Stimulated activated CD8-positive, alpha-beta memory T cell treated with anti-CD3 and anti-CD28 coated beads, Interleukin-7, amount 100 ng/mL, for 1 hour (primary cell): ENCODE measurements at places on chromosomes 16 and 17.

DNA sequence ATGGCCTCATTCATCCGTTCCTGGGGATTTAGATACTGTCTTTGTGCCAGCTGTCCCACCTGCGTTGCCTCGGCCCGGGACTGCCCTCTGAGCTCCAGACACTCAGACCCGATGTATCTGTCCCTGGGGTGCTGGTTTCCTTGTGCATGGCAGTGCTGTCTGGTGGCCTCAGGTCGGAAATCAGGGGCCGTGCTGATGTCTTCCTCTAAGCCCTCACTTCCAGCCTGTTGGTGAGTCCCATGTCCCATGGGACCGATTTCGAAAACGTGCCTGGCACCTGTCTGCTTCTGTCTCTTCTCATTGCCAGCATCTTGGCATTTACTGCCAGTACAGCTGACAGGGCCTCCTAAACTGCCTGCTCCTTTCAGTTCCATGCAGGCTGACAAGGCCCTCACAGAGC is 22.1 kb downstream of the NT5M start:
- no peak for DNase-seq

GRCh38 chr17:81427173-81428120 is 32.2 kb downstream of the BAHCC1 start:
- DNase-seq = no peak

- DNase-seq = no peak
Observed at GRCh38 chr17:77506371-77506991, 365.7 kb downstream of the SEC14L1 start.

DNA sequence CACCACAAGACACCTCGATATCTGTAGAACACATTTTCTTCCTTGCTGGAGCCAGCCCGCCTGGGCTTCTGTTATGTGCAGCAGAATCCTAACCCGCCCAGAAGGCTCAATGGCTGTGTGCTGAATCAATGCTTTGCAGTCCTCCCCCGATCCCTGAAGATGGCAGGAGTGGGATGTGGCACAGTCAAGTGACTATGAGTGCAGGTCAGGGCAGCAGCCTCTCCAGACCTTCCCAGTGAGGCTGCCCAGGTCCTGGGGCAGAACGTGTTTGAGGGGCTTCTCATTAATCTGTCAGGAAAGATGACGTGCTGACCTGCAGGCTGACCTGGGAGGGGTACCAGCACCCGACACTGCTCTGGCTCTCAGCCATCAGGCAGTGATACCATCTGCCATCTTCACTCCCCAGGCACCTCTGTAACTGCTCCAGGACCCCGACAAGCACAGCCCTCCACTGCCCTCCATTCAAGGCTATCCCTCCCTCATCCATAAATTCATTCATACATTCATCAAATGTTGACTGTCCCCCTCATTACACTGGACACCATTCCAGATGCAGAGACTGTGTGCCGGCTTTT is 35.2 kb downstream of the LRRC75A start:
- DNase-seq = no peak

DNA sequence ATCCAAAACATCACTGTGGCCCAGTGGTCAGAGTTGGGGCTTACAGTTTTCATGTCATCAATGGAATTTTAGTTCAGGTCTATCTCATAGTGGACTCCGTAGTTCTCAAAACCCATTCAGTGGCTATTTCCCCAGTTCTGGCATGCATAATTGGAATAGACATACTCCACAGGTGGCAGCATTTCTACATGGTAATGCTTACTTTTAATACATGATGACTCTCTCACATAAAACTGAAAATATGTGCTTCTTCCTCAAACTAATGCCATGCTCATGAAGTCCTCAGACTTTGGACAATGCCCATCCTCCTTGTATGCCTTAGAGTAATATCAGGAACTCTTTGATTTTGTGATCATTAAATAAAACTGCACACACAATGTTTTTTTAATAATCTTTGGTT is 857.4 kb upstream of the GOT2 start:
- no peak for DNase-seq

DNA sequence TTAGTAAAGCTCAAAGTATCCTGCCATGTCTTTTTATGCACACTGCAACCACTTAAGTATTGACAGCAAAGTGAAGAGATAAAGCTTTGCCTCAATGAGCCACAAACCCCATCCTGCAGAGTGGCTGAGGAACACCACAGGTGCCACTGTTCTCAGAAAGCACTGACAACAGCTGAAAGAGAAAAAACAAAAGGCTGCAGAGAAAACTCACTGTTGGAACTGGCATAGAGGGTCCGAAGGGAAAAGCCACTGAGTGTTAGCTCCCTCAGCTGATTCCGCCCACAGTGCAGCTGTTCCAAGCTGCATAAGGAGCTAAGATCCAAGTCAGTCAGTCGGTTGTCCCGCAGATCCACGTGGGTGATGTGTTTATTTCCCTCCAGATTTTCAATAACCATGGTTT is 48.3 kb downstream of the PHLPP2 start:
- DNase-seq = no peak

GRCh38 chr17:79594271-79594670 is 16.6 kb downstream of the RBFOX3 start:
- DNase-seq = no peak

GRCh38 chr16:69796285-69797118 is 34.4 kb downstream of the WWP2 start:
- no peak for DNase-seq

GRCh38 chr16:65786916-65787315 is 579.6 kb upstream of the CDH5 start:
- DNase-seq = no peak

DNA sequence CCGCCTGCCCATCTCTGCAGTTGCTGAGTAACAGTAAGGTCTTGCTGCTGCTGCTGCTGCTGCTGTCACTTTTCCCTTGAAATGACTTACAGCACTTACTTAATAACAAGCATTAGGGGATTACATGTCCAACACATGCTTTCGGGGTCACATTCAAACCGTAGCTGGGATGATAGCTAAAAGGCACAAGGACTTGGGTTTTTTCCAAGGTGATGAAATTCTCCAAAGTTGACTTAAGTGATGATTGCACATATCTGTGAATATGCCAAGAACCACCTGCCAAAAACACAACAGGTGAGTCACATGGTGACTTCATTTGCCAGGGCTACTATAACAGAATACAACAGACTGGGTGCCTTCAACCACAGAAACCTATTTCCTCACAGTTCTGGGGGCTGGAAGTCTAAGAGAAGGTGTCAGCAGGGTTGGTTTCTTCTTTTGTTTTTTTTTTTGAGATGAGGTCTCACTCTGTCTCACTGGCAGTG is 121.9 kb upstream of the TNRC6C start:
- DNase-seq = no peak

GRCh38 chr17:71866095-71866494 is 254.7 kb upstream of the SOX9 start:
- no peak for DNase-seq

- DNase-seq = no peak
Observed at GRCh38 chr16:2836646-2837508, 6.8 kb downstream of the ZG16B start.

- no peak for DNase-seq
Observed at GRCh38 chr17:40175928-40176753, 1.1 kb upstream of the RAPGEFL1 start.

GRCh38 chr16:54375071-54375470 is 88.5 kb upstream of the IRX3 start:
- no peak for DNase-seq

DNA sequence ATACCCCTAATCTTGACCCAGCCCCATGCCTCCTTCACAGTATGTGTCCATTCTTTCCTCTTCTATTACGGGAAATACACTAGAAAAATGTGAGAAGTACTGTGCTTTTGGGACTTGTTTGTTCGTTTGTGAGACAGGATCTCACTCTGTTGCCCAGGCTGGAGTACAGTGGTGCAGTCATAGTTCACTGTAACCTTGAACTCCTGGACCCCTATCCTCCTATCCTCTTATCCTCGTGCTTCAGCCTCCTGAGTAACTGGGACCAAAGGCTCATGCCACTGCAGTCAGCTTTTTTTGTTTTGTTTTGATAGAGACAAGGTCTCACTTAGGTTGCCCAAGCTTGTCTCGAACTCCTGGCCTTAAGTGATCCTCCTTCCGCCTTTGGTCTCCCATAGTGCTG is 29.9 kb upstream of the RASL10B start:
- no peak for DNase-seq

GRCh38 chr17:82913304-82914043 is 73.7 kb upstream of the ZNF750 start:
- DNase-seq = no peak

DNA sequence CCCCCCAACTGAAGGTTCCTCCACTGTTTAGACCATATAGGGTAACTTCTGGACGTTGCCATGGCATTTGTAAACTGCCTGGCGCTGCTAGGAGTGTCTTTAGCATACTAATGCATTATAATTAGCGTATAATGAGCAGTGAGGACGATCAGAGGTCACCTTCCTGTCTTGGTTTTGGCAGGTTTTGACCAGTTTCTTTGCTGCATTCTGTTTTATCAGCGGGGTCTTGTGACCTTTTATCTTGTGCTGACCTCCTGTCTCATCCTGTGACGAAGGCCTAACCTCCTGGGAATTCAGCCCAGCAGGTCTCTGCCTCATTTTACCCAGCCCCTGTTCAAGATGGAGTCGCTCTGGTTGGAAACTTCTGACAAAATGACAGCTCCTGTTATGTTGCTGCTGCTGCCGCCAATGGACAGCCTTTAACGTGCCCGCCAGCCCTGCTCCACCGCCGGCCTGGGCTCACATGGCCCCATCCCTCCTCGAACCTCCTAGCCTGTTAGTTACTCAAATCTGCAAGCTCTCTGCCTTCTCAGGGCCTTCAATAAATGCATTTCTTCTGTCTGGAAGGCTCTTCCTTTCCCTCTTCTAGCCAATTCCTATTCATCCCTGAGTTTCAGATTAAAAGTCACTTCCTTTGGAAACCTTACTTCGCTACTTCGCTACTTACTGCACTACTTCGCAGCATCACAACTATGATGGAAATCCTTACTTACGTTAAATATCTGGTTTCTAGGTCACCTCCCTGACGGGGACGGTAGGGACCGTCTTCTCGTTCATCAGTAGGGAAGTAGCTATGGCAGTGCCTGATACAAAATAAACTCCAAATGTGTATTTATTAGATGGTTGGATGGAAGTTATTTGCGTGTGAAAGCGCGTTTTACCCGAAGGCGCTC is 640 bp upstream of the NAGLU start:
- no peak for DNase-seq

DNA sequence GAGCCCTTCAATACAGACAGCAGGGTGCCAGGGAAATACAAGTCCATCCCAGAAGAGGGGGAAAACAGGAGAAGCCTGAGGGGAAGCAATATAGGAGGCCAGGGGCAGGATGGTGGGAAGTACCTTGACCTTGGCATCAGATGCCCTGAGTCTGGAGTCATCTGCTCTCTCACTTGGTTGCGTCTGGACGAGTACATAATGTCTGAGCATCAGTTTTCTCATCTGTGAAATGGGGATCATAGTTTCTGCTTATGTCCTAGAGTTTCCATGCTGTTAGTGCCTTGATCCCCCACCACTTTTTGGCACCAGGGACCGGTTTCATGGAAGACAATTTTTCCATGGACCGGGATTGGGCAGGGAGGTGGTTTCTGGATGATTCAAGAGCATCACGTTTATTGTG is 2.3 kb downstream of the STAT5A start:
- DNase-seq = no peak

GRCh38 chr17:4549781-4550533 is 5.2 kb downstream of the MYBBP1A start:
- DNase-seq = no peak

GRCh38 chr16:61564716-61565115 is 471.5 kb downstream of the CDH8 start:
- DNase-seq = no peak

DNA sequence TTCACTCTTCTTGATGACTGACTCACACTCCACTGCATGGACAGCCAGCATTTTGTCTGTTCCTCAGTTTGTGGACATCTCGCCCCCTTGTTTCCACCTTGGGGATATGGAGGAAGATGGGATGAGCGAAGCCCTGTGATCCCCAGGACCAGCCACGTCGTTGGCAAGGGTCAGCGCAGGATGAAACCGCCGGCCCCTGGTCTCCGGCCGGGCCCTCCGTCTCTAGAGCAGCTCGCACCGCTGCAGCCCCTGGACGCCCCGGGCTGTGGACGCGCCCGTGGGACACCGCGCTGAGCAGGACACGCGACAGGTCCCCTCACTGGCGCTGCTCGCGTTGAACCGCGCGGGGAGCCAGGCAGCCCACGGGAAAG is 604 bp upstream of the ZC3H18 start:
- DNase-seq = no peak

GRCh38 chr17:81517009-81517338 is 4.4 kb upstream of the ACTG1 start:
- no peak for DNase-seq

GRCh38 chr17:31291820-31292219 is 5.2 kb downstream of the OMG start:
- DNase-seq = no peak

DNA sequence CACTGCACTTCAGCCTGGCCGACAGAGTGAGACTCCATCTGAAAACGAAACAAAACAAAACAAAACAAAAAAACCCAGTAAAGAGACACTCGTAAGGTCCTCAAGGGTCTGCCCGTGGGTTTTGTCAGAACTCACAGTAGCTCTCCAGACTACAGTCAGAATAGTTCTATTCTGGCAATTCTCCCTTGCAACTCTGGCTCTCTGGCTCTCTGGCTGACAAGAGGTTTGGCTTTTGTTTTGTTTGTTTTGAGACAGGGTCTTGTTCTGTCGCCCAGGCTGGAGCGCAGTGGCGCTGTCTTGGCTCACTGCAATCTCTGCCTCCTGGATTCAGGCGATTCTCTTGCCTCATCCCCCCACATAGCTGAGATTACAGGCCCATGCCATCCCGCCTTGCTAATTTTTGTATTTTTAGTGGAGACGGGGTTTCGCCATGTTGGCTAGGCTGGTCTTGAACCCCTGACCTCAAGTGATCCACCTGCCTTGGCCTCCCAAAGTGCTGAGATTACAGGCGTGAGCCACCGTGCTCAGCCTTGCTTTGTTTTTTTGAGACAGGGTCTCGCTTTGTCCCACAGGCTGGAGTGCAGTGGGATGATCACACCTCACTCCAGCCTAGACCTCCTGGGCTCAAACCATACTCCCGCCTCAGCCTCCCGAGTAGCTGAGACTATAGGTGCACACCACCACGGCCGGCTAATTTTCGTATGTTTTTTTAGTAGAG is 20.5 kb upstream of the CHP2 start:
- DNase-seq = no peak

DNA sequence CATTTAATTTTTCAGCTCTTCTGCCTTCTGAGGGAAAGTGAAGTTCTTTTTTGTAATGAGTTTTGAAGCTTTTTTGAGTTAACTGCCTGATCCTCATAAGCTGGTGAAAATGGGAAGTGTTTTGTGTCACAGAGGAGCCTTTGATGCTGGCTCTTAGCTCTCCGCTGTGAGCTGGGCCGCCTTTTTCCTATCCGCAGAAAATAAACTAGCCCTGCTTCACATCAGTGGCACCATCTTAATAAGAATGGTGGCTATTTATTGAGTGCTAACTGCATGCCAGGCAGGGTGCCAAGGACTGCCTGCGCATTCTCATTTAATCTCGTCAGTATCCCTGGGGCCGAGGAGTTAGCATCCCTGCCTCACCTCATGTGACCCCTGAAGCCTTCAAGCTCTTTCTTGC is 309.0 kb downstream of the CPPED1 start:
- no peak for DNase-seq

DNA sequence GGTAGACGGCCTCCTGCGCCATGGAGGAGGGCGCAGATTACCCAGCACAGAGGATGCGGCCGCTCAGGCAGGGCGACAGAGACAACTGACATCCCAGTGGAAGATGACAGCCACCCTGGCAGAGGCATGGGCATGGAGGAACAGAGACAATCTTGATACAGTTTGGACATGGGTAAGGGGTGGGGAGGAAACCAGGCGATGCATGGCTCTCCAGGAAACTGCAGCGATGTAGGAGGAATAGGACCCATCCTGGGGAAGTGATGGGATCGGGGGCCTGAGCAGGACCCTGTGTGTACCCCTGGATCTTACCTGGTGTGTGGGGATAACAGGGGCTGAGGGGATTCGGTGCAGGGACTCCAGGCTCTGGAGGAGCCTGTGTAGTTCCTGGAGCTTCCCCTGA is 4.6 kb downstream of the OSBPL7 start:
- DNase-seq = no peak
